ENCODE measurements at places on chromosomes 4 and X.

GRCh38 chr4:129344058-129344457 lies 248.1 kb downstream of the C4orf33 start:
- DNase-seq: peak; percentile 2

DNA sequence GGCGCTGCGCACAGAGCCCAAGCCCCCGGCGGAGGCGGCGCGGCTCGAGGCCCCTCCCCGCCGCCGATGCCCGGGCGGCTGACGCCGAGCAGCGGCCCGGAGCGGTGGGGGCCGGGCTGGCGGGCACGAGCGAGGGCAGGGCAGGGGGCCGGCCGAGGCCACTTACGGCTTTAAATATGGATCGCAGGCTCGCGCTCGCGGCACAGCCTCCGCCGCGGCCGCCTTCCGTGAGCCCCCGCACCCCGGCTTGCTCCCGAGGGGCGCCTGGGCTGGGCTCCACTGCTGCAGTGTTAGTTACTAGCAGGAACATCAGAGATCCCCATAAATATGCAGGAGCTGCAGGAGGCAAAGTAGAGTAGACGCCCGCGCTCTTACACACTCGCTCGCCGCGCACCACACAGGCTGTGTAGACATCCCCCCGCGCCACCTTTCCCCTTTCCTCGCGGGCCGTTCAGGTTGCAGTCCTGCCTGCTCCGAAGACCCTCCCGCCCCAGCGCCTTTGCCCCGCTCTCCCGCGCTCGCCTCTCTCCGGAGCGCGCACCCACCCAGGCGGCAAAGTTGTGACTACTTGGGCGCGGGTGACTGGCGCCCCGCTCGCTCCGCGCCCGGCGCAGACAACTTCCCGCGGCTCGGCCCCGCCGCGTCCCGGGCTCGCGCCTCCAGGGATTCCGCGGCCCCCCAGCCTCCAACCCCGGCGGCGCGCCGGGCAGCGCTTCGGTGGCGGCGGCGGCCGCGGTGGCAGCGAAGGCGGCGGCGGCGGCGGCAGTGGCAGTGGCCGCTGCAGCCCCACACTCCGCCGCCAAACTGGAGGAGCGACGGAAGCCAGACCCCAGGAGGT lies 152.0 kb upstream of the SLC4A4 start:
- peak; percentile 64 for DNase-seq

DNA sequence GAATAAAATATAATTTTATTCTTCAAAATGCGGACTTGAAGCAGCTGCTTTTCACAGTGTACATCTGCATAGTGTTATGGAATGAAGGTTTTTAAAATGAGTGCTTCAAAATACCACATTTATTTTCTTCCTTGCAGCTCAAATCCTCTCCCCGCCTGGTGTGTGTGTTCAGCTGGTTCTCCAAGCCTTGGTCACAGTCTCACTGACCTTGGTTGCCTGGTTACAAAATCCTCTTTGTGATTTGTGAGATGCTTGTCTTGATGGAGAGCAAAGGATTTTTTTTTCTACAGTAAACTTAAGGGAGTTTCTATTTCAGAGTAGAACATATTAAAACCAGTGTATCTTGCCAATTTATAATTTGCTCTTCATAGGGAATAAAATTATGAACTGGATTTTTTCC lies 139.2 kb downstream of the PCDH18 start:
- DNase-seq: no peak

DNA sequence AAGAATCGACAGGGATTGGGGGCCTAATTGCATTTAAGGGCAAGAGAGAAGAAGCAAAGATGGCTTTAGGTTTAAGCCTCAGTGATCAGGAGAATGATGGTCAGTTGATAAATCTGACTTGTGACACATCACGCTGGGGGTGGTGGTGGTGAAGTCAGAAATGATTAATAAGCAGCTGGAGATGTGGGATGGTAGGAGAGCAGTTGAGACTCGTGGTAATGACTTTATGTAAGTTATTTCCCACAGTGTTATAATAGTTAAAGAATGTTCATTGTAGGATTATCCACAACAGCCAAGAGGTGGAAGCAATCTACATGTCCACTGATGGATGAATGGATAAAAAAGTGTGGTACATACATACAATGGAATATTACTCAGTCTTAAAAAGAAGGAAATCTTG lies 178.9 kb upstream of the GPC4 start:
- no peak for DNase-seq

- DNase-seq: no peak
Observed at GRCh38 chr4:8691151-8691775, 98.7 kb downstream of the CPZ start.

- DNase-seq: no peak
Observed at GRCh38 chrX:105017641-105018040, 202.9 kb downstream of the TEX13A start.

DNA sequence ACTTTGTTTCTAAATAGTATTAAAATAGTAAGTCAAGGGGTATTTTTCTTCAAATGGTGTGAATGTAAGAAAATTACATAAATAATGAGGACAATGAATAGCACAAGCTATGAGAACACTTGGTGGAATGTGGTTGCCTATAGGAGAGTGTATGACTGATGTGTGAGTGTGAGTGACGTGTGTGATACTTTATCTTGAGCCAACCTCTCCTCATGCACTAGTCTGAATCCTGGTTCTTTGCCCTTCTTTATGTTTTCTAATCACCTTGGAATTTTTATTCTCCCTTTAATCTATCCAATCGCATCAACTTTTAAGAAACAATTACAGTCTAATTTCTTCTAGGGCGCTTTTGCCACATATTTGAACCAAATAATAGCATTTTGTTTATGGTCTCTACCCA lies 98.2 kb downstream of the YIPF7 start:
- no peak for DNase-seq

DNA sequence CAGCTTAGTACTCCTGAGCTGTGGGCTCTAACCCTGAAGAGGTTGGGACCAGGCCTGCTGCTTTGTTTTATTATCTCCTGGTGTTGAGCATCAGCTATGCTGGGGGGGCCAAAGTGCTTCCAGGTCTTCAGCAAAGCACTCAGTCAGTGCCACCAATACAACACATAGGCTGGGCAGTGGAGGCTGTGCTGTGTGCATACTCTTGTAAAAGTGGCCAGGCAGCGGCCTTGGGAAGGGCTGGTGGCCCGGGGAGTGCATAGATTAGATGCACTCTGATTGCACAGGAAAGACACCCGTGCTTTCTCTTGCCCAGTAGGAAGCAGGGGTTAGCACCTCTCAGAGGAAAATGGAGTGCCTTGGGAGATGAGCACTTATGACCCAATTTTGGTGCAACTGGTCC lies 534.0 kb downstream of the ARAP2 start:
- no peak for DNase-seq

DNA sequence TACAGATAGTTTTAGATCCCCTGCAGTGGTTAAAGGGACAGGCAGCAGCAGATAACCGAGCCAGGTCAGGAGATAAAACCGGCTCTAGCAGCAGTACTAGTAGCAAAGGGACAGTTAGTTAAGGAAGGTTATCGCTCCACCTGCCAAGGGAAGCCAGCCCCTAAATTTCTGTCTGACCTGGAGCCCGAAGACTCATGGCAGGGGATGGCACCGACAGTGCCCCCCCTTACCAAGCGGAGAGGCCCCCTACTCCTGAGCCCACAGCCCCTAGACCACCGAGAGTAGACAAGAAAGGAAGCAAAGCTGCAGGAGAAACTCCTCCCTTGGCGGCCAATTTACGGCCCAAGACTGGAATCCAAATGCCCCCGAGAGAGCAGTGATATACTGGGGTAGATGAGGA lies 61.3 kb upstream of the MAGEC2 start:
- no peak for DNase-seq

DNA sequence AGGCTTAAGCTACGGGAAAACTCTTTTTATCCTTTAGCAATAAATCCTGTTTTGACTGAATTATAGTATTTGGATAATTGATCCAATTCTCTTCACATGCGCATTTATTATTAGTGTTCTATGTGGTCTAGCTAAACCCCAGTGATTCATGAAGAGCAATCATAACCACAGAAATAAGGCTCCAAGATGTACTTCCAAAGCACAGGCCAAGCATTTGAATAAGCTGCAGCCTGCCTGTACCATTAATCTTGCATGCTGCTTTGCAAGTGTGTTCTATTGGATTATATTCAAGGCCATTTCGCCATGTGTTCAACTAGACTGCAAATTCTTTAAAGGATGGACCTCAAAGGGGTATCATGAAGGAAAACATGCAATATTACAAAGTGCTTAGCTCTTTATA lies 385.2 kb upstream of the FAT1 start:
- no peak for DNase-seq

GRCh38 chr4:2428496-2429213 lies 9.9 kb downstream of the CFAP99 start:
- DNase-seq: no peak

DNA sequence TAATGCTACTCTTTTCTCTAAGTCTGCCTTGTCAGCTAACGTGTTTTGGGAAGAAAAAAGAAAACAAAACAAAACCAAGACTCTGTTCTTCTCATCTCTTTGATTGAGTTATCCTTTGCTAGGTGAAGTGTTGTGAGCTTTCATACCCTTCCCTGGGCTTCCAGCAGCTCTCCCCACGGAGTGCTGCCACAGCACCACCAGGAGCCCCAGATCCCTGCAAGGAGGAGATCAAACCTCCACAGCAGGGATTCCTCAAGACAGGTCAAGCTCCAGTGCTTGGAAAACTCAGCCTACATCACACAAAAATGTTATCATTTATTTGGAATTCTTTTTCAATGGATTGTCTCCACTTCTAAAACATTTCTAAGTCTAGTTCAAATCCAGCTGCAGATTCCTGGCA lies 1981.9 kb upstream of the TENM3 start:
- DNase-seq: no peak

Data from 8988T (cell line).